ENCODE measurements at places on chromosomes 2 and 18.

DNA sequence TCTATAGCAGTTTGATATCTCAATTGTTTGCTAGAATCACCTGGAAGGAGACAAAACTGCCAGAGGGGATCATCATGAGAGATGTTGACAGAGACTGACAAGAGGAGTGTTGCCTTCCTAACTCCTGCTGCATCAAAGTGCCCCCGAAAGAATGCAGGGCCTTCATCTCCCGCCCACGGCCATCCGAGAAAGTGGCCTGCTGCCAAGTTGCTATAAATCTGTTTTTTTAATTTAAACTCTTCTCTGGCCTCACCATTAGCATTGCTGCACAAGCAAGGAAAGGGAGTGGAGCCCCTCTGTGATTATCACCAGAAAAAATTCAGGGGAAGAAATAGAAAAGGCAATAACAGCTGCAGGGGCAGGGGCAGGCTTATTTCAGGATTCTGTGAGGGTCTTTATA is 238.1 kb upstream of the EPHA4 start:
- no peak for DNase-seq

GRCh38 chr18:4544142-4544541 is 89.0 kb upstream of the DLGAP1 start:
- no peak for DNase-seq

DNA sequence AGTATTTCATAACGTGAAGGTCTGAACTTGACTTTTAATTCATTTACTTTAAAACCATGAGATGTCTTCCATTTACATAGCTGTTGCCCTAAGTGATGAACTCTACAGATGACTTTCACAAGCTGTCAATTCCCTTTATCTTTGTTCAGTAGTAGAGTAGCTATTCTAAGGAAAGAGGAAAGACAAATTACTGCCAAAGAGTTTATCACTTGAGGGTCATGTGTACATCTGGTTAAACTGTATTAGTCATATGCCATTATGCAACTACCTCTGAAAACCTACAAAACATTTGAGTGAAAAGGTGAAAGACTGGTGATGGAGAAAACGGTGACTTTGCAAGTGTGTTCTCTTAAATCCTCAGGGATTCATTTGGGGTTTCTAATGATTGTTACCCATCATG is 763.9 kb downstream of the TMEM182 start:
- DNase-seq, result no peak

DNA sequence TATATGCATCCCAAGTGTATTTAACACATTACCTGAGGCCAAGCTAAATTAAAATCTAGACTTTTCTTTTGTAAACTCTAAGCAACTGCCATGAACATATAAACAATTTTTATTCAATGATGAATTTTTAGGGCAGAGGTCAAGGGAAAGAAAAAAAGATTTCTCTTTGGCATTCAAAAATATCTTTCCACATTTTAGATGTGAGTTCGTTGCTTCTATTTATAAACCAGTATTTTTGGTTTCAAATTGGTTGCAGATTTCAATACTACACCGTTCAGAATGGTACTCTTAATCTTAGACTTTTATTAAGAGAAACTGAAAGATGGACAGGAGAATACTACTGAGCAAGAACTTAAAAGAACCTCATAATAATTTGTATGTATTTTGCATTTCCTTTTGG is 293.6 kb upstream of the CCDC68 start:
- DNase-seq, result no peak

DNA sequence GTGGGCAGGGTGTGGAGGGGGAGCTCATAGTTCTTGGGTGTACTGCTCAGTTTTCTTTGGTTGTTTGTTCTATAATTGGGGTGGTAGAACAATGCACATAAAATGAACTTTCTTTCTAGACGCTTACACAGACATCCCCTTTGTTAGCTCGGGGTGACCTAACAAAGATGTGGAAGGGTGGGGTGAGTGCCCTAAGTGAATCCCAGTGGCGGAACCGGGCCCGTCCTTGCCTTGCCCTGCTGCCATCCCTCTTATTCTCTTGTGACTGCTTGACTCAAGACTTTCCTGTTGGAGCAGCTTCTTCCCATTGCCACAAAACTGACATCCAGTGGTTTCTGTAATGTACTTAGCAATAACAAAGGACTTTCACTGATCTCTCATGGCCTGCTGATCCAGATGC is 268.1 kb downstream of the PTGR3 start:
- DNase-seq, result no peak

- no peak for DNase-seq
Observed at GRCh38 chr18:50034029-50034428, 160.9 kb downstream of the MYO5B start.

DNA sequence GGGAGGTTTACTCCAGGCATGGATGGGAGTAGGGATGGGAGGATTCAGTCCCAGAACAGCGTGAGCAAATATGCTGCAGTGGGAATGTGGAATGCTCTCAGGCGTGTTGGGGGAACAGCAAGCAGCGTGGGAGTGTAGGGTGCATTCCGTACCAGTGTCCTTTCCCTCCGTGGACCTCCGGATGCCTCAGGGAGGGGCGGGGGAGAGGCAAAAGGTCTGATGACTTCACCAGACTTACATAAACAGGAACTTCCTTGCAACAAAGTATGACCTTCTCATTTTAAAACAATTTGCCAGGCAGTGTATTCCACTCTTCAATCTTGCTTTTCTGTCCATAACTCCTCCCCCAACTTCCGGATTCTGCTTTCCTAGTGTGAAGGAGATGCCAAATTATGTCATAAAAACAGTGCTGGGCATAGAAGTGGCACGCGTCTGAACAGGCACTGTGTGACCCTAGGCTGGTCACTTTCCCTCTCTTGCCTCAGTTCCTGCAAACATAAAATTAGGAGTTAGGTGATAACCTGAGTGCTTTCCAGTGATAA is 36.9 kb downstream of the RPL37A start:
- DNase-seq, result no peak
